Cardiac fibroblast (primary cell): ENCODE measurements at places on chromosomes 5 and 9.
A peak's percentile ranks its signal among the peaks of the same experiment; 100 is the strongest.

- DNase-seq = no peak
Measured at GRCh38 chr5:179166171-179166885, 106.2 kb downstream of the ZNF354C start.

DNA sequence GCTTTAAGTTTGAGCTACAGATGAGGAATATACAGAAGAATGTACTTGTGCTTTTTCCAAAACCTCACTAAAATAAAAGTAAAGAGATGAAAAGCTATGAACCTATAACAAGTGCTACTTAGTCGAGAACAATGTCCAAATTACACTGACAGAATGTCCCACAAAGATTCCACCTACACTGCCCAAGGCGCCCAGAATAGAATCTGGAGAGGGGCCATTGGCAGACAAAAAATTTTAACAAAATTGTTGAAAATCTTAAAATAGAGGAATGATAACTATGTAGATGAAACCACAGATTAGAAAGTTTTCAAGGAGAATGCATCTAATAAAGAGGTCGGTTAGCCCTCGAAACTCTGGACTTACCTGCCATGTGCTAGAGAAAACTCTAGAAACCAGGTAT lies 235.3 kb downstream of the CETN3 start:
- no peak for DNase-seq

DNA sequence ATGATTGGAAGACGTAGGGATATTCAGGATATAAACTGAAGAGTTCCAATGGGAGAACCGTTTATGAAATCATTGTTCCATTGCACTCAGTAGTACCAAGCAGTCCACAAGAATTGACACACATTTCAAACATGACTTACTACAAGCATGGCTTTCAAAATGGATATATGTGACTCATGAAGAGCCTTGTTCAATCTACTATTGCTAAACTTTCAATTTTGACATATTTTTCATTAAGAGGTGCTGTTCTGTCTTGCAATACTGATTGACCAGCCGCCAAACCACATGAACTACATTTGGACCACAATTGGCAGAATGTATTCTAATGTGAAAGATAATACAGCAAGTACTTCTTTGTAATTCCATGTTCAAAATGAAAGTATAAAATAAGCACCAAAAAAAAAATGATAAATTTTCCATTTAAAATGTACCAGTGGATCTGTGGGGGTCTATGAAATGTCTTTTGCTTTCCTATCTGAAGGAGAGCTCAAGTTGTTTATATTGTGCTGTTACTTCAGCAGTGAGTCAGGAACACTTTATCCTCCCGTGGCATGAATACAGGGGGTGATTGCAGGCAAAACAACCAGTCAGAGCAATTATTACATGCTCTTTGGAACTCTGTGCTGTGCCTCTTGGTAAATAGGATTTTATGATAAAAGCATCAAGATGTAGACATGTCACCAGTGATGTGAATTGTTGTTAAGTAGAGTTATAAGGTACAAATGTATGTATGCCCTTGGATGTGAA lies 366.0 kb downstream of the ARRDC3 start:
- DNase-seq = peak; percentile 46

- DNase-seq = no peak
Measured at GRCh38 chr5:104739905-104740304, 1177.3 kb upstream of the NUDT12 start.

DNA sequence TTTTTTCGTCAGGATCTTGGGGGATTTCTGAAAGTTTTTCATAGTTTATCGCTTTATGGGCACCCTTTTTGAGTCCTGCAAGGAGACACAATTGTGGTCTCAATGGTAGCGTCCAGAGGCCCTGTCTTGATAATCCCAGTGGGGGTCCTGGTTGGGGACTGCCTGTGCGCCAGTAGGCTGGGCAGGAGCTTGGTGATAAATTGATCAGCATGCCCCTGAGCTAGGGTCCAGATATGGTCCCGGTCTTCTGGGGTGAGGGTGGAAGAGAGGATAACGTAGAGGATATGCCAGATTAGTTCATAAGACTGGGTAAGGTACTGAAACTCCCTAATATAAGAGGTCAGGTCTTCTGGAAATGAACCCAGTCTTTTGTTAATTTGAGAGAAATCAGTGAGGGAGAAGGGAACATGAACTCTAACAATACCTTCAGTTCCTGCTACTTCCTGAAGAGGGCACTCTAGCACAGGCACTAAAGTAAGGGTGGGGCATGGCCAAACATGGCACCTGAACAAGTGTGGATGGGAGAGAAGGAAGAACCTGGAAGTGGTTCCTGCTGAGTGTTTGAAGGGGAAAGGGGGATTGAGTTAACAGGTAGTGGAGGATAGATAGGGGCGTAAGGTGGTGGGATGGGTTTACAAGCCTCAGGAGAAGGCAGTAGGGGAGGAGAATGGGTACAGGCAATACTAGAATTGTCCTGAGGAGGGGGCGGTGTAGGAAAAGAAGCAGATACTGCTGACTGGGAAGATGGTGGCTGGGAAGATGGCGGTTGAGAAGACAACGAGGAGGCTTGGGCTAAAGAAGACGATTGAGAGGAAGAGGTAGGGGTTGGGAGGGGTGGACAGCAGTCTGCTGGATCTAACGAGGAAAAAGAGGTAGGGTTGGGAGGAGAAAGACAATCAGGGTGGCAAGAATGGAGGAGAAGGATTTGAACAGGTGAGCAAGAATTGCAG lies 33.8 kb upstream of the ANXA2R start:
- peak; percentile 54 for DNase-seq

- peak; percentile 94 for DNase-seq
Measured at GRCh38 chr5:39424736-39425637, at the start of gene DAB2. Gene DAB2 (minus strand): TSS chr5:39424980. CDS start chr5:39394320, 30,660 bp downstream.

DNA sequence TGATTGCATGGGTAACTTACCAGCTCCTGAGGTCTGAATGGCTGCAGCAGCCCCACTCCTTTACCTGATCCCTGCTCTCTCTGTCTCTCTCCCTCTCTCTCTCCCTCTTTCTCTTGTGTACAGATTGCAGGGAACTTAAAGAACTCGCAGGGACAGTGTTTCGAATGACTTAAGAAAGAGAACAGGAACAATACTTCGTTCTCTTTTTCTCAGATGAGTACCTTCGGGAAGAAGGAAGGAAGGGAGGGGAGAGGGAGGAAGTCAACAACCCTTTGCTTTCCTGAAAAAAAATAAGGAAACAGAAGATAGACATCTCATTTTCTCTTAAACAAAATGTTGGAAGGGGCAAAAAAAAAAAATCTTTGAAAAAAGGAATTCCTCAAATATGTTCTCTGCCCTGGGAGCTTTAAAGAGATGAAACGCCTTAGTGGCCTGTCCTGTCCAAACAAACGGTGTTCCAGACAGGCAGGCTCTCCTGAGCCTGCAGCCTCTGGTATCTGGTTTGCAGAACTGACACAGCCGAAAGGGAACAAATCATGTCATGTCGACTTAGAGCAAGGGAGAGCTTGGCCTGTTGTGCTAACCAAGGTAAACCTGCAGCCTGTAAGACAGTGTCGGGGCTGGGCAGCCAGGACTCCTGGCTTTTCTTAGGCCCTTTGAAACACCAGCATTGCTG lies at the start of gene ZNF366:
TSS of gene ZNF366 (minus strand) at position 180 of the 676 bp plus-strand sequence. CDS start 45,914 bp downstream, outside the sequence.
- DNase-seq = no peak

DNA sequence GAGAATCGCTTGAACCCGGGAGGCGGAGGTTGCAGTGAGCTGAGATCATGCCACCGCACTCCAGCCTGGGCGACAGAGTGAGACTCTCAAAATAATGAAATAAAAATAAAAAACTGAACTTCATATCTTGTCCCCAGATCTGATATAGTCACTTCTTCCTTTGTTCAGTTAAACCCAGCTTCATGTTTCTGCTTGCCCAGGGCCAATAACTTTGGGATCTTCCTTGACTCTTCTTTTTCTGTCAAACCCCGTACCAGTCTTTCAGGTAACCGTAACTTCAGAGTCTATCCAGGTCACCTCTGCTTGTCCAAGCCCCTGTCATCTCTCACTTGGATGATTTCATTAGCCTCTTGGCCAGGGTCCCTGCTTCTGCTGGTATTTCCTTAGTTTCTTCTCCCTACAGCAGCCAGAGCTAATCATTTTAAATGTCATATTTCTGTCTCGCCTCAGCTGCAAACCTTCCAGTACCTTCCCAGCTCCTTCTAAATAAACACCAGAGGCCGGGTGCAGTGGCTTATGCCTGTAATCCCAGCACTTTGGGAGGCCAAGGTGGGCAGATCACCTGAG lies 19.7 kb upstream of the ABL1 start:
- no peak for DNase-seq

DNA sequence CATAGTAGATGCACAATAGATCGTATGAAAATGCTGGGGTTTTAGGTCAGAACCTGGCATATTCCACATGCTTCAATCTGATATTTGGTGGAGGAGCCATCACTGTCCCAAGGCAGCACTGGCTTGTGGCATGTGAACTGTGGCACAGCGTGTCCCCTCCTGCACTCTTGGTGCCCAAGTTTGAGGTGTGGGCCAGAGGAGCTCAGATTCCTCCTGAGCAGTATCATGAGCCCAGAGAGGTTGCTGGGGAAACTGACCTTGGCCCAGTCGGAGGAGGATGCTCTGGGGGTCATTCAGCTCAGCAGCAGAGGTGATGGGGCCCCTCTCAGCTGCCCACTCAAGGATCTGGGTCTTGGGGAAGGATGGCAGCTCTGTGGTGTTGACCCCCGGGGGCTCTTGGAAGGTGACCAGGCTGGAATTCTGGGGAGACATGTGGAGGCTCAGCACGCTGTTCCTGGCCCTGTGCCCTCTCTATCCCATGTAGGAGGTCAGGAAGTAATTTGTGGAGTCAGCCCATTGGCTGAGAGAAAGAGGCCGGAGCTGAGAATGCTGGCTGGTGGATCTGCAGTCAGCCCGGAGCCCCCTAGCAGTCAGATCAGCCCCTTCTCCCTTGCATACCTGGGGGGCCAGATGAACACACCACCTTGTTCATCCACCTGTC lies 23.7 kb downstream of the FPGS start:
- DNase-seq = no peak

DNA sequence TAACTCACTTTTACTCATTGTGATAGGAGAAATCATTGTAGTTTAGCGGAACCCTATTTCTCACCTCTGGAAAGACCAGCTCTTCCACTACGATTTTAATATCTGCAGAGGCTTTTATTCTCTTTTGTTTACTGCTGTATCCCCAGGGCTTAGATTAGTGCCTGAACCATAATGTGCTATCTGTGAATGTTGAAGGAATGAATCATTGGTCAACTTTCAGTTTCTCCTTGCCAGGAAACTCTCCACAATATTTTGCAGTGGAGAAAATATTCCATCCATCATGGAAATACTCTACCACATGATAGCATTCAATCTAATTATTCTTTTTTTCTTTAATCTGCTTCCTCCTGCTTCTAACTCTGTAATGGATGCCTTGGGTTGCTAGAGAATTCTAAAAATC lies 263.5 kb upstream of the PTPRD start:
- peak; percentile 50 for DNase-seq

- peak; percentile 43 for DNase-seq
Measured at GRCh38 chr5:133113331-133114061, 61.7 kb downstream of the HSPA4 start.

GRCh38 chr9:70902171-70902570 lies 219.2 kb downstream of the TRPM3 start:
- DNase-seq = peak; percentile 68

DNA sequence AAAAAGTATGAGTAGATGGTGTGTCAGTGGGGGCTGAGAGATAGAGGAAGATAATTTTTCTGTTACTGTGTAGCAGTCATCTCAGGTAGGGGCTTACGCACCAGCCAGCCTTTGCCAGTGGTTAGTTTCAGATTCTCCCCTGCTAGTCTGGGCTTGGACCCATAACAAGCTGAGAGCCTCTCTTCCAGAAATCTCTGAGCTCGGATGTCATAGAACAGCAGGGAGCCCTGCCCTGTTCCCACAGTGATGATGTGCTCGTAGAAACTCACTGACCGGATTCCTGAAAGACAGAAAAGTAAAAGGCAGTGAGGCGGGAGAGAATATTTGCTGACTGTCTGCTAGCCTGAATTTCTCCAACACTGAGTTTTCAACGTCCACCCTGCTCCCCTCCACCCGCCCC lies 37.2 kb downstream of the DCAF12 start:
- DNase-seq = no peak

- DNase-seq = no peak
Measured at GRCh38 chr5:114369680-114370417, 8.0 kb downstream of the KCNN2 start.

DNA sequence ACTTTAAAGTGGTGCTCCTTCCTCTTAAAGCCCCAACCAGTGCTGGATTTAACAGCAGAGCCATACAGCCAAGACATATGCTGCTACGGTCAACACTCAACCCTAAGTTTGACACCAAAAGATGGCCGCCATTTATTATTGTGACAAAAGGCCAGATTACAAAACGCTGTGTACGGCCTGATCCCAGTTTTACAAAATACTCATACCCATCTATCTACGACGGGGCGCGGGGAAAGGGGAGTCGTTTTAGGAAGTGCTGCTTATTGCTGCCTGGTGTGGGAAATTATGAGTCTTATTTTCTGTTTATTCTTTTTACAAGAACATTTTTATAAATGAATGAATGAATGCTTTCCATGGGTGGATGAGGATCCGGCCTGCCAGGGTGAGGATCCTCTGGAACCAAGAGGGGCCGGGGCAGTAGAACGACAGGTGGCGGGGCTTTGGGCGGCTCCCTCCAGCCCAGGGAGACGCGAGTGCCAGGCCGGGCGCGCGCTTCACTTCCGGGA lies 457 bp upstream of the IDNK start:
- DNase-seq = no peak
